ENCODE measurements at places on chromosomes 7 and 10.

DNA sequence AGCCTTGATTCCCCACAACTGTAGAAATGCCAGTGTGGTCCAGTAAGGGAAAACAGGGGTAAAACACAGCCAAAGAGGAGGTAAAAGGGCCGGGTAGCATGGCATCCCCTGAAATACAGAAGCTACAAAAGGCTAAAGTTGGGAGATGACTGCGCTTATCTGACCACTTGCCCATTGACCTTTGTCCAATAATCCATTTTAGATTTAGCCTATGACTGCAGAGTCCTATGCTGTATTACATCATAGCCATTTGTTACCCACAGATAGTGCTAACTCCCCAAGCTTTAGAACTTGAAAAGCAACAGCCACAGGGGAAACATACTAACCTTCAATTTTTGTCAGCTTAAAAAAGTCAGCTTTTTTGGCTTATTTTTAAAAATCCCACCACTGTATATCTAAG, 26.2 kb downstream of the MTPN start:
- no peak for DNase-seq

- no peak for DNase-seq
These were observed 4.5 kb downstream of the HOXA5 start for GRCh38 chr7:27138985-27139333.

- DNase-seq = no peak
These were observed 29.2 kb downstream of the FAM3C start for GRCh38 chr7:121366852-121367431.

GRCh38 chr7:22911889-22912288, 89.2 kb upstream of the TOMM7 start:
- DNase-seq = no peak

DNA sequence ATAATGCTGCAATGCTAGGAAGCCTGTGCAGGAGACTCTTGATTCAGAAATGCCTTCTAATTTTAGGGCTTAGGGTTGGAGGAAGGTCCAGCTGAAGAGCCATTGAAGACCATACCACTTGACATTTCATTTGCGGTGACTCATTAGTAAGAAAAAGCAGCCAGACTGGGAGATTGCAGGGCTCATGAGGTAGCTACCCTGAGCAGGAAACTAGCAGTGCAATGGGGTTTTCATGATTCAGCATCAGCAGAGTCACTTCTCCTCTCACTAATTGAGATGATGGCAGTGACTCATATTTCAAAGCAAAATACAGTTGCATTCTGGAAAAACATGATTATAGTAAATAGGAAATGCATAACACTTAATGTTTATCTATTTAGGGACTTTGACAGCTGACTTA, 434.1 kb downstream of the DNAJB9 start:
- no peak for DNase-seq

GRCh38 chr7:14687241-14687640, 215.3 kb downstream of the DGKB start:
- no peak for DNase-seq

DNA sequence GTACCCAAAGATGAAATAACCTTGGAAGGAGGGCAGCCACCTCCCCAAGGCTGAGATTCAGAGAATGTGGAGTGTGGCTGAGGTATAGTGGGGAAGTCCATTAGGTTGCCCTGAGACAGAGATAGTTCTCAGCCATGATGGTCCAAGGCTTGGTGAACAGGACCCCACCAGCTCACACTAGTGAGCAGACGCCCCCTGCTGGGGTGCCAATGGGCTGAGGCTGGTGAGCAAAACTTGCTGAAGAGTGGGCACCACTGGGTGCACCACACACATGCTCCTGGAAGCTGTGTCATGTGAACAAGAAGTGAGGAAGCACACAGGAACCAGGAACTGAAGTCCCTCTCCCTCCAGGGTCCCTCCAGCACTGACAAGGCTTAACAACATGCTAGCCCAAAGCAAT, 8.9 kb downstream of the FBXL13 start:
- no peak for DNase-seq

DNA sequence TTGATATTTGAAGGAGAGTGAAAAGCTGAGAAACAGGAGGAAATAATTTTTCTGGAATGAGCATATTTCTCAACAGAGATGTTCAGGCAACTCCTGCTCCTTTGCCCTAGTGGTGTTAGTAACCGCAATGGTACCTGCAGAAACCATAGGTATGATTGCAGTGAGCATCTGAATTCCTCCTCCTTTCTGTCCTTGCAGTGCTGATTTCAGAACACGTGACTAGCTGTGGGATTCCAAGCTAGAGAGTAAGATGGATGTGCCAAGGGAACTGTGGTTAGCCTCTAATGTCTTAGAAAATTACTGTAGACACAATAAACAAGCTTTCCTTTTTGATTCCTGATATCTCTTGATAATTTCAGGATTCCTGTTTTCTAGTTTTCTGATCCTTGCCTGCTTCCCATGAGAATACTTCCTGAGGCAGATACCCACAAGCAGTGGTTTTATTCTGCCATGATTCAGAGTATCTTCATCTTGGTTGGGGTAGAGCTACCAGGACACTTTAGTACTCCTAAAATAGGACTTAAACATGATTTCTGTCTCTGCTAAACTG, 27.5 kb downstream of the LRGUK start:
- no peak for DNase-seq

- no peak for DNase-seq
These were observed 228.8 kb upstream of the MTPN start for GRCh38 chr7:136205956-136206355.

- DNase-seq = no peak
These were observed 23.7 kb upstream of the TRPV6 start for GRCh38 chr7:142908921-142909890.

- no peak for DNase-seq
These were observed 84.4 kb upstream of the EFCAB10 start for GRCh38 chr7:105665684-105666083.

DNA sequence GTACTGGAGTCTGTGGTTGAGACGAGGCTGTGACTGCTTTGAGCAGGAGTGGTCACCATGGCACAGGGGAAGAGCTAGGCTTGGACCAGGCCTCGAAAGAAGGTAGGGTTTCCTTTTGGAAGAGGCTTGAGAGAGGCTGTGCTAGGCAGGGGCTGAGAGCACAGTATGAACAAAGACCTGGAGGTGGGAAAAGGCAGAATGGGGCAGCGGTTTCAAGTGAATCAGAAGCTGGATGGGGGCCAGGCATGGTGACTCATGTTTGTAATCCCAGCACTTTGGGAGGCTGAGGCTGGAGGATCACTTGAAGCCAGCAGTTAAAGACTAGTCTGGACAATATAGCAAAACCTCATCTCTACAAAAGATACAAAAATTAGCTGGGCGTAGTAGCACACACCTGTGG, 65.9 kb downstream of the CLIP2 start:
- no peak for DNase-seq

- DNase-seq = no peak
These were observed 133.4 kb upstream of the ANKRD1 start for GRCh38 chr10:91054325-91054724.

- no peak for DNase-seq
These were observed 124.7 kb downstream of the ELMO1 start for GRCh38 chr7:37323966-37324365.

DNA sequence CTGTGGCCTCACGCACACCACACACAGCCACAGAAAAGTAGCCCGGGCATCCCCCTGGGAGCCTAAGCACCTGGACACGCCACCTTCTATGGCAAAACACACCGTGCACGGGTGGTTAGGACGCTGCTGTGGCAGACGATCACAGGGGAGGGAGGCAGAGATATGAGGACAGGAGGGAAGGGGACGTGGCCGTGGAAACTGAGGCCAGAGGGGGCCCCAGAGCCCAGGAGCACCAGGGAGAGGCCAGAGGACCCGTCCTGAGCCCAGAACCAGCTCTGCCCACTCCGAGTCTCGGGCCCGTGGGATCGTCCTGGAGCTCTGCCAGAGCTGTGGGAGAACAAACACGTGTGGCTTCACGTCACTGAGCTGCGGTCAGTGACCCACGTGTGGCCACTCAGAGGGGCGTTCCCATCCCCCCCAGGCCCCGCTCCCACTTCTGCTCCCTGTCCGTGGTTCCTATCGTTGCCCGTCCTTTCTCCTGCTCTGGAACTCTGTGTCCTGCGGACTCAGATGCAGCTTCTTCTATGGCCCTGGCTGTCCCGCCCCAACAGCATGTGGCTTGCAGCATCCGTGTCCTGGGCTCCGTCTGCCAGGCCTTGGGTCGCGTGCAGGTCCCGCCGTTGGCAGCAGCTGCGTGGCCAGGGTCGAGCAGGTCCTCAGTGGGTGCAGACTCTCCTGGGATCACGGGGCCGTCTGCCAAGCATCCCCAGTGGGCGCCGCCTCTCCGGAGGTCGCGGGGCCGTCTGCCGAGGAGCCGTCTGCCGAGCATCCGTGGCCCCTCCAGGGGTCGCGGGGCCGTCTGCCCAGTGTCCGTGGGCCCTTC, 31.0 kb downstream of the GET4 start:
- DNase-seq = no peak

DNA sequence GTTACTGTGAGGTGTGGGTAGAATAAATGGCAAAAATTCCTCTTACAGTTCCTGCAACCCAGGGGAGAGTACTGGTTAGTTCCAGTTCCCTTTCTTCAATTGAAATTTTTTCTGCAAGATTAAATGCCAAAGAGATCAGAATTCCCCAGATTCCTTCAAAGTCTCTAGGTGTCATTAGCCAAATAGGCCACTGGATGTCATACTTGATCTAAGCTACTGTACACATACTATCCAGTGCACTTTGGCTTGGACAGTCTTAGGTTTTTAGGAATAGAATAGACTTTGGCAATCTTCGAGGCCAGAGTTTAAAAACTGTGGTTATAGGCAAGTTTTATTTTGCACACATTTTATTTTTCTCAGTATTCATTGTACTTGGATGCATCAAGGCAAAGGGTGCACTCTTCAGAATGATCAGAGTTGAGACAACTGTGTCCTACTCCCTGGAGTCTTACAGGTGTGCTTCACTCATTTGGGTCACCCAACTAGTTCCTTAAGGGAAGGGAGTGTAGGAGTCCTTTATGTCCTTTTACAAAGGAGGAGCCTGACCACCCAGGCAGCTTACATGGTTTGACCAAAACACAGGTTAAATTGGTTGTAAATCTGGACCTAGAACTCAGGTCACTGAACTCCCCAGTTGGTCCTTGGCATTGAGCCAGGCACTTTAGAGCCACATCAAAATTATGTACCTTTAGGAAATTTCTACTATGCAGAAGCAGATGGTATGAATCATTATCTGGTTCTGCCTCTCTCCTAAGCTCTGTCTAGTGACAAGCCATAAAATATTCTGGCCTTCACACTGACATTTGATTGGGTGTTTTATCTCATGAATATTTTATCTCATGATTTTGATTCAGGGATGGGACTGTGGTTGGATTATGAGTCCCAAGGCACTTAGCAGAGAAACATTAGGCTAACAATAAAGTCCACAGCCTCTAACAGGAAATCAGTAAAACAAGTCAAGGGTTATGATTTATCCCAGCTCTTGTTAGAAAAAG, 49.5 kb downstream of the ASAH2B start:
- no peak for DNase-seq

GRCh38 chr7:158816995-158817394, 12.3 kb downstream of the ESYT2 start:
- no peak for DNase-seq

DNA sequence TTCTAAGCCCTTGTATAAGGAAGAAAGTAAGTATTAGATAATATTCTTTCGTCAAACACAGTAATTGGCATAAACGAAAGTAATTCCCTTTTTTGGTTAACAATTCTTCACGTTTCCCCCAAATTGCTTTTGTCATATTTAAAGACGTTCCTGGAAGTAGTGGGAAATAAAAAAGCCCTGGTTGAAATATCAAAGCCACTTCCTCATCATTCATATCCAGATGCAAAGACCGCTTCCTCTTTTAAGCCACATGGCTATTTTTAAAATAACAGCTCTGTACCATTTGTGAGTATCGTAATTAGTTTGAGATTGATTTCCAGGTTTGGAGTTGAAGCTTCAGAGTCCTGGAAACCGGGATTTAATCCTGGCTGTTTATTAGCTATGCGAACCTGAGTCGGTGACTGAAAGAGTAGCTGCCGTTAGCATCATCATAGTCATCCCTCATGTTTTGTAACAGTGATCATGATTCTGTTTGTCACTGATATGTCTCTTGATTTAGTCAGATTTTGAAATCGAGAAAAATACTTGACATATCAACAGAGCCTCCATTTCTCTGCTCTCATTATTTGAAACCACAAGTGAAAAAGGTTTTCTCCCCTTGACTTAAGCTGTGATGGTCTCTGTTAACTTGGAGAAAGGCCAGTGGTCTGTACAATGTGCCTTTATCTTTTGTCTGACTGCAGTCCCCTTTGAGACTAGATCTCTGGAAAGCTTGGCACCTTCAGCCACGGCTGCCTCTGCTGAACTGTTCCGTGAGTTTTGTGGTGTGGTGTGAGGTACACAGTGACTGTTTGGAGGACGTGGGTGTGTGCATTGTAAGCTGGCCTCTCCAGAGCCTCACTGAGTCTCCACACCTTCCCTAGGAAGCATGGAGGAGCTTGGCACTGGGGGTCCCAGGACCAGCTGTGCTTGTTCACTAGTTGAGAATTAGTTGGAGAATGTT, 18.1 kb downstream of the OPTN start:
- no peak for DNase-seq

DNA sequence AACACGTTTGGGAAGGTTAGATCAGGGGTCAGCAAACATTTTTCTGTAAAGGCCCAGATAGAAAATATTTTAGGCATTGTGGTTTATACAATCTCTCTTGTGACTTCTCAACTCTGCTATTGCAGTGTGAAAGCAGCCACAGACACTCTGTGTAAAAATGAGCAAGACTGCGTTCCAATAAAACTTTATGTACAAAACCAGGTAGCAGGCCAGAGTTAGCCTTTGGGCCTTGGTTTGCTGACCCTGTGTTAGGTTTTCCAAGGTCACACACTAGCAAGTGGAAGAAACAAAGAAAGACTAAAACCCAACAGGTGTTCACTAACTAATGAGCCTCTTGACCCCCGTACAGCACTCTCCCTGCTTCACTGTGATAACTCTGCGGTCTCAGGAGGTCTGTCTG, 14.9 kb upstream of the PAXIP1 start:
- DNase-seq = no peak

GRCh38 chr7:26843705-26844104, 20.7 kb downstream of the SKAP2 start:
- no peak for DNase-seq

DNA sequence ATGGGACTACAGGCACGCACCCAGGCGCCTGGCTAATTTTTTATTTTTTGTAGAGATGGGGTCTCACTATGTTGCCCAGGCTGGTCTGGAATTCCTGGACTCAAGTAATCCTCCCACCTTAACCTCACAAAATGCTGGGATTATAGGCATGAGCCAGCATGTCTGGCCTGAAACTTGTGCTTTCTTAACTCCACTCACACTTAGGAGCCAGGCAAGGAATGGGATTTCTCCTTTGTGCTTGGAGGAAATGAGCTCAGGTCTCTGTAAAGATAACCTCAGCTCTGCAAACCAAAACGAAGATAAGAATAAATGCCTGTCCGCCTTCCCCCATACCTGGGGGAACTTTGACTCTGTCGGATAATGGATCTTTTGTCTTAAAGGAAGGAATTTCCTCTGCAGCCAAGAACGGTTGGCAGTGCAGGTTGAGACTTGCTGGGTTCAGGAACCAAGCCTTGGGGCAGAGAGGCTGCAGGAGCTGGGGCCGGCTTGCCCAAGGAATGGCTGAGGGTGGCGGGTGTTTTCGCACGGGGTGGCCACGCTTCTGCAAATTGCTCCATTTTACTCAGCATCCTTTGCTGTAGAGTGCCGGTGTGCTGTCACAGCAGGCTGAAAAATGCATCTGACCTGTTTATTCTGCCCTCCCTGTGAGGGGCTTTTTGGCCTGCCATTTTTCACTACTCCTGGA, 174.2 kb downstream of the KIAA1217 start:
- no peak for DNase-seq

All from activated CD8-positive, alpha-beta memory T cell treated with anti-CD3 and anti-CD28 coated beads for 1 hour (primary cell).